ENCODE measurements at places on chromosomes 3 and 15.

- no peak for DNase-seq
Observed at GRCh38 chr3:151124476-151124875, 39.0 kb downstream of the MED12L start.

DNA sequence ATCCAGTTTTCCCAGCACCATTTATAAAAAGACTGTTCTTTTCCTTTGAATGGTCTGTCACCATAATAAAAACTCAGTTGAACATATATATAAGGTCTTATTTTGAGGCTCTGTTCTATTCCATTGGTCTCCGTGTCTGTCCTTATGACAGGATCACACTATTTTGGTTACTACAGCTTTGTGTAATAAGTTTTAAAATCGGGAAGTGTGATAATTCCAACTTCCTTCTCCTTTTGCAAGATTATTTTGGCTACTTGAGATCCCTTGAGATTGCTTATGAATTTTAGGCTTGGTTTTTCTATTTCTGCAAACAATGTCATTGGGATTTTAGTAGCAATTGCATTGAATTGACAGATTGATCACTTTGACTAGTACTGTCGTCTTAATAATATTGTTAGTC lies 35.7 kb downstream of the SACM1L start:
- DNase-seq, result no peak

DNA sequence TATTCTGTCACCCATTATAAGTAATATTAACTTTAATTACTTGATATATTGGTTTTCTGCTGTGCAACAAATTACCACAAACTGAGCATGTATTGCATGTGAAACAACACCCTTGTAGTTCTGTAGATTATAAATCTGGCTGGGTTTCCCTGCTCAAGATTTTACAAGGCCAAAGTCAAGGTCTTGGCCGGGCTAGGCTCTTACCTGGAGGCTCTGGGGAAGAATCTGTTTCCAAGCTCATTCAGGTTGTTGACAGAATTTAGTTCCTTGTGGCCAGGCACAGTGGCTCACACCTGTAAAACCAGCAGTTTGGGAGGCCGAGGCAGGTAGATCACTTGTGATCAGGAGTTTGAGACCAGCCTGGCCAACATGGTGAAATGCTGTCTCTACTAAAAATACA lies 16.3 kb downstream of the TIMMDC1 start:
- DNase-seq, result no peak

DNA sequence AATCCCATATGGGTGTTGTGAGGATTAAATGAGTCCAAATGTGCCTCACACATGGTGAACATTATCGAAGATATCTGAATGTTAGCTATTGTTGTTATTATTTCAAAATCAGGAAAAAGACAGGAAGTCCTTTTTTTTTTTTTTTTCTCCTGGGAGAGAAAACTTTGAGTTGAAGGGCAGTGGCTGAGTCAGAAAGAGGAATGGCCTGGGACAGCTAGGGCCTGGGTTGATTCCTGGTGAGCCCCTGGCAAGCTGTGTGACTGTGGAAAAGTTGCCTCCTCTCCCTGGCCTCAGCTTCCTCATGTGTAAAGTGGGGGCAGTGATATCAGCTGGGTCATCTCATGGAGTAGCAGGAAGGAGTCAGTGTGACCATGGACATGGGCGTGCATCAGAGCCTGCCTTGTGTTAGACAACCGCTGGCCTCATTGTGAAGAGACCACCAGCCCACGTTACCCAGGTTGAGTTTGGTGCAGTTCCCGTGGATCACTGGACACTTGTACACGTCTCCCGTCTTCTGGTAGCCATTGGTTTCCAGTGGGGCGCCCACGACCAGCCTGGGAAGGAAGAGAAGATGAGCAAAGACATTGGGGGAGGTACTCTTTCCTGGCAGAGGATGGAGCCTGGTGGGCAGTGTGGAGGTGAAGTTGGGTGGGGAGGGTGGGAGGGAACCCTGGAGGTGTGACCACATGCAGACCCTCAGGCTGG lies 63.1 kb downstream of the ITGA11 start:
- DNase-seq, result no peak

DNA sequence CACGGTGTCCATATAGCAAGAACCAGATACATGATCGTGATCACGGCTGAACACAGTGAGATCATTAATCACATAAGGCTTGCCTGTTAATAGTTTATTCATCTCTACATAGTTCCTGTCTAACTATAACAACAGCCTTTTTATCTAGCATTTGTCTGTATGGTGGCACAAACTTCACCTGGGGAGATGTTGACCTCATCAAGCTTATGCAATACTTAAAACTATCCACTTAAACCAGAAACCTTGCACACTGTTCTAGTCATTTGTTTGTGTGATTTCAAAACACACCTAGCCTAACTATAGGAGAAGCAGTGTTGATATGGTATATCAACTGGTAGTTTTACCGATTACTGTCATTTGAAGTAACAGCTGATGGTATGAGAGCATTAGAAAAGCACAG lies 124.8 kb downstream of the VPS13C start:
- DNase-seq, result no peak

- no peak for DNase-seq
Observed at GRCh38 chr15:64717735-64718495, 57.5 kb downstream of the RBPMS2 start.

GRCh38 chr15:80275961-80276360 lies 23.9 kb upstream of the CTXND1 start:
- DNase-seq, result no peak

GRCh38 chr15:37764733-37765191 lies 169.7 kb upstream of the TMCO5A start:
- no peak for DNase-seq

DNA sequence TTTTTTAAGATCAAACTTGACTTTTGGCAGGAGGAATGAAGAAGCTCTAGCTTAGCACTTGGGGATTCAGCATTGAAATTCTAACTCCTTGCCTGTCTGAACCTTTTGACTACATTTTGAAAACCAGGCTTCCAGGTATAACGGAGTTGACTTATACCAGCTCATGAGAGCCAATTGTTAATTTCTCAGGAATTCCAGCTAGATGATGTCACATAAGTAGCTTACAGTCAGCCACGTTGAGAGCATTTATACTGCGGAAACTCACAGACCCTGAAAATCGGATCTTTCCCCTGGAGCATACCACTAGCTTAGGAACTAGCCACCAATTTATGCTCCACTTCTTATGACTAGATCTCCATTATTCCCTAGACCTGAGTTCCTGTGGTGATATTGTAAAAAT lies 321.4 kb upstream of the DPH6 start:
- no peak for DNase-seq

GRCh38 chr15:81410318-81410753 lies 36.3 kb upstream of the TMC3 start:
- peak; percentile 1 for DNase-seq

GRCh38 chr3:77500721-77501120 lies 460.8 kb downstream of the ROBO2 start:
- DNase-seq, result no peak

DNA sequence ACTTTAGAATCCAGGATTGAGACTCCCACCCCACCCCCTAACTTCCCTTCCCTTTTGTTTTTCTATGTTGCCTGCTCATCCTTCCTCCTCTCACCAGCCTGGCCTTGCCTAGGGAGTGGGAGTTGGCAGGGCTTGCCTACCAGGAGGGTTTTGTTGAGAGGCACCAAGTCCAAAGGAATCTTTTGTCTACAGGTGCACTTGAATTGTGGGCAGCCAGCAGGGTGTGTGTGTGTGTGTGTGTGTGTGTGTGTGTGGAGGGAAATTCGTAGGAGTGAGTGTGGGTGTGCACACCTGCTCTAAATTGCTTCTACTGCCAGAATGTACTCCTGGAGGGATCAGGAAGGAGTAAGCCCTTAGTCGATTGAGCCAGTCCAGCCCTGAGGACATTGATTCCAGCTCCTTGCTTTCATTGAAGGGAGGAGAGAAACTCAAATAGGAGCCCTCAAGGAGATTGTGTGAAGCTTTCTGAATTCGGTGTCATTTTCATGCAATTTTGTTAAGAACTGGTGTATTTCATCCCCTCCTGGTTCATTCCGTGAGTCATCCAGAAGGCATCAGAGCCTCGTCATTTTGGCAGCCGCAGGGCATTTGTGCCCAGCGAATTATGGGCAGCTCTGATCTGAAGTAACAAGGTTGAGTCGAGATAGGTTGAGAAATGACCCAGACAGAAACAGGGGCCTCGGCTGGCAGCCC lies 112.1 kb downstream of the SLCO3A1 start:
- DNase-seq, result no peak

GRCh38 chr15:39914977-39915376 lies 5.1 kb downstream of the GPR176 start:
- no peak for DNase-seq

GRCh38 chr15:31977138-31977537 lies 53.2 kb upstream of the CHRNA7 start:
- no peak for DNase-seq

- DNase-seq, result peak; percentile 77
Observed at GRCh38 chr3:58237941-58238681, 519 bp downstream of the ABHD6 start.

DNA sequence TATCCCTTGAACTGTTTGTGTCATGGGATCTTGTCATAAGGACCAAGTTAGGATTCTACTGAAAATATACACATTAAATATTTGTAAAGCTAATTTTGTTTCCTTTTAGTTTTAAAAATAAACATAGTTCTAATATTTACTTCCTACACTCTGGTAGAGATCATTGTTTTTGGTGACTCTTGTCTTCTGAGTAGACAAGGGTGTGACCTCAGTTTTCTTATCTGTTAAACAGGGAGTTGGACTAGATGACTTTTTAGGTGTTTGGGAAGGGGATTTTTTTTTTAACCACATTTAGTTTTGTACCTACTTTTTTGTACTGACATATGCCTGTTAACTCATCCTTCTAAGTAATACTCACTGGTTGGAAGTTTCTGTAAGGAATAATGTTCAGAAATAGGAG lies 30.8 kb downstream of the PLS1 start:
- no peak for DNase-seq

GRCh38 chr3:157442729-157443128 lies 6.1 kb downstream of the PTX3 start:
- no peak for DNase-seq

- DNase-seq, result no peak
Observed at GRCh38 chr15:34657469-34658127, 74.1 kb upstream of the GOLGA8B start.

DNA sequence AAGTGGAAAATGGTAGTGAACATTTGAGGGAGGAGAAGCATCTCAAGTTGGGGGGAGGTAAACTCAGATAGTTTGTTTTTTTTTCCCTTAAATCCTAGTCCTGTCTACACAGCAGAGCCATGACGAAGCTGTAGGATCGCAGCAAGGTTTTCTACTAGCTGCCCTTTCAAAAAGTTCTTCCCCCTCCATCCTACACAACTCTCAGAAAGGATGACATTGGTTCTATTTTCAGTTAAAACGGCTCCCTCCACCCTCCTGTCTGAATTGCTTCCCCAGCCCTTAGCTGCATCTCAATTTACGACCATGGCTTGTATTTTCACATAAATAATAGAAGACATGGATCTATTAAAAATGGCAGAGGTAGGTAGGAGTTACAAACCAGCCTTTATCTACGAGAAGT lies 2.2 kb downstream of the HOMER2 start:
- no peak for DNase-seq

DNA sequence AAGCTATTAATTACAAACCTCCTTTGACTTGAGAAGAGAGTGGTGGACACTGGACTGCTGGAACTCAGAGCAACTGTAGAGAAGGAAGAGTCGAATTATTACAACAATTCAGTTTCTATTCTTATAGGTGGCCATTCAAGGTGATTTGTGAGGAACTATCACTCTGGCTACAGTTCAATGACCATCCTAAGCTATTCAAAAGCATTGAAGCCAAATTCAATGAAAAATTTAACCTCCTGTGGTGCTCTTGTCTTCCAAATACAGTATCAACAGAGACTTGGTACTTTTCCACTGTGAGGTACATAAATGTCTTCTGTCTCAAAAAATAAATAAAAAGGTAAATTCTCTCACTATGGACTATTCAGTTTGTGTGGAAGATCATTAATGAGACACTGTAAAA lies 513.3 kb upstream of the SEMA6D start:
- no peak for DNase-seq

All from hypothalamus (tissue), 51 donors.